ENCODE measurements at places on chromosomes 1 and 21. TPM values are rescaled to one million over a fixed set of nuclear protein-coding genes. Genes with fewer than 3 reads are reported as not detected.
A peak's percentile ranks its signal among the peaks of the same experiment; 100 is the strongest.

ATP1A4 gene
- not detected for total RNA-seq

- peak; percentile 32 for DNase-seq
Observed at GRCh38 chr1:103108376-103109150, at the start of gene COL11A1. Gene COL11A1, minus strand, starts transcription at chr1:103108522. Its CDS starts 344 bp downstream, at chr1:103108178.

DNA sequence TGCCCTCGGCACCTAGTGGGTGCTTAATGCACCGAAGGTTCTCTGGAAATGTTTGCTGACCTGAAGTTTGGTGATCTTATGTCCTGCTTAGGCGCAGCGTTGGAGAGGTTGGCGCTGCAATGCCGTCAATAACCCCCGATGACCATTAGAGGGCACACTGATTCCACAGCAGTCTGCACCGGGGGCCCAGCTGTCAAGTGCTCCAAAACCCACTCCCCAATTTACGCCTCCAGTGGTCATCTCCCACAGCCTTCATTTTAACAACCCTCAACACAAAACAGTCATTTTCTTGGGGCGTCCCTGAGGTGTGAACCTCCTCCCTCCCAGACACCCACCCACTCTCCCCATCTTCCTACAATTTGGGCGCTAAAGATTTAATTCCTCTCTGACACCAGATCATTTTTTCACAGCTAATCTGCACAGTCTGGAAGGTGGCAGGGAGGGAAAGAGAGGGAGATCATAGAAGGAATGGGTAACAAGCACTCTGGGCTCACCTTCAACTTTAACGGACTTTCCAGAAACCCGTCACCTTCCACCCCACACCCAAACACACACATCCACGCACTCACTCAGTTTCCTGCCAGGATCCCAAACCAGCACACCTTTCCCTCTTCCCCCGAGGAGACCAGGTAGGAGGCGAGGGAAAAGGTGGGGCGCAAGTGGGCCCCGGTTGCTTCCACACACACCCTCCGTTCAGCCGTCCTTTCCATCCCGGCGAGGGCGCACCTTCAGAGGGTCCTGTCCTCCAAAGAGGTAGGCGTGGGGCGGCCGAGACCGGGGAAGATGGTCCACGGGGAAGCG is 570 bp upstream of the NPR1 start:
- peak; percentile 57 for DNase-seq

- DNase-seq: no peak
Observed at GRCh38 chr1:109273570-109274288, 9.2 kb downstream of the PSRC1 start.

DNA sequence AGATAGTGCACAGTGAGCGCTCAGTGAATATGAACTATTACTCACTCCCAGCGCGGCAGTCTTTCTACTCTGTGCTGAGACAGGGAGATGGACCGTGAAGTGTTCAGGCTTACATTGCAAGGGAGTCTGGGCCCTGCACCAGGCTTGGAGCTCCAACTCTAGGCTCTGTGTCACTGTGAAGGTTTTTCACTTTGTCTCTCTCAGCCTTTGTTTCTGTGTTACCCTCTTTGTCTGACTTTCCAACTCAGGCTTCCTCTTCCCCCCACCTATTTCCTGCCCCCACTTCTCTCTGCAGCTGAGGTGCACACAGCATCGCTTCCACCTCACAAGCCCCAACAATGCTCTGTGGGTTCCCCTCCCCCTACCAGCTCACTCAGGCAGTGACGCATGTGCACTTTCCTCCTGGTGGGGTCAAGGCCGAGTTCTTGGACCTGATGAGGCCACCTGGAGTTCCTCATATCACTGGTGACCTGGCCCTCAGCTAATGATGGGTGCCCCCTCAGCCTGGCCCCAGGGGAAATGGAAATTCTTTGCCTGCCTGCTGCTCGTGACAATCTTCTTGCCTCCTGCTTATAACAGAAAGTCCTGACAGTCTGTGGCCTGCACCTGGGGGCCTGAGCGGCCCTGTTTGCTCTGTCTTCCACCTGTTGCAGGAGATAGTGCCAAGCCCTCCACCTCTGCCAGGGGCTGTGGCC is 1.1 kb upstream of the LCK start:
- DNase-seq: no peak

DNA sequence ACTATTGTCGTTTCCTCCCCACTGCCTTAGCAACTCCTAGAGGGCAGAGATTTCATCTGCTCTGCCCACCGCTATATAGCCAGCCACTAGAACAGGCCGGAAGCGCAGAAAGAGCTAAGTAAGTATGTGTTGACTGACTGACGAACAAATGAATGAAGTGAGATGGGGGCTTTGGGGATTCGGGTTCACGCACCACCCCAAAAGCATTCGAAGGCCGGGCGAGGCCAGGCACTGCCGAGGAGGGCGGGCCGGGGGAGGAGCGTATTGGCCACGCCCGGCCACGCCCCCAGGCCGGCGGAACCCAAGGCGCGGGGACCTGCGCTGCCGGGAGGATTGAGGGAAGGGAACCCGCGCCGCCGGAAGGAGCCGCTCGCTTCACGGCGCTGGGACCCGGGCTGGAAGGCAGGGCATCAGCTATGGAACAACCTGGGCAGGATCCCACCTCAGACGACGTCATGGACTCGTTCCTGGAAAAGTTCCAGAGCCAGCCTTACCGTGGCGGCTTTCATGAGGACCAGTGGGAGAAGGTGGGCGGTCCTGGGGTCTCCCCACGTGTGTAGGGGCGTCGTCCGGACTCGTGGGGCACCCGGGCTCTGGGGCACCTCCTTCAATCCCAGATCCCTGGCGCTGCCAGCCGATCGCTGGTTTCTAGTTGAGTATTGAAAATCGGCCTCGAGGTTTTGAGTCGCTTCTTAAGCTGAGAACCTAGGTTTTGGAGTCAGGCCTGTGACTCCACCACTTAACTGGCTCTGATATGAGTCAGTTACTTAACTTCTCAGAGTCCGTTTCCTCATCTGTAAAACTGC is at the start of gene TTC4:
TSS of gene TTC4 (plus strand) at position 369 of the 806 bp plus-strand sequence. CDS start at position 417, 48 bp downstream.
- DNase-seq: peak; percentile 86

DNA sequence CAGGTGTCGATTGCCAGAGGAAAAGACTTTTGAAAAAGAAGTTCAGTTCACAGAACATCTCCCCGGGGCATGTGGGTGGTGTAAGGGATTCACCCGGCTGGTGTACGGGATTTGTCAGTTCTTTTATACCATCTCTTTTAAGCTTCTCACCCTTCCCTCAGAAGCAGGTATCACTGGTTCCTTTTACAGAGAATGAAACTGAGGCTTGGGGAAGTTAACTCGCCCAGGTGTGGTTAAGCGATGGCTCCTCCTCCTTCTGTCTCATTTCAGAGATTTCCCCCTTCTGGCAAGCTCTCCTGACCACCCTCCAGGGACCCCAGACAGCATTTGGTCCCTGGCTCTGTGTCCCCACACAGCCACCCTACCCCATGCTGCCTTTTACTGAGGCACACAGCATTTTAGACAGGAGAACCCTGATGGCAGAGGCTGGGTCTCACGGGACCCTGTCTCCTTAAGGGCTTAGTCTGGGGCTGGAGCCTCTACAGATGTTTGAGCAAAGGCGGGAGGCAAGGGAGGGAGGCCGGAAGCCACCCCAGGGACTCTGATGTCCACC is 2.8 kb upstream of the ECE1 start:
- no peak for DNase-seq

SYCP1 gene
- not detected for total RNA-seq

GRCh38 chr1:244057474-244058385 is 6.6 kb downstream of the ZBTB18 start:
- DNase-seq: no peak

NR0B2 gene
- 1.2 TPM for total RNA-seq

GRCh38 chr1:65316233-65316632 is 6.9 kb downstream of the DNAJC6 start:
- no peak for DNase-seq

DNA sequence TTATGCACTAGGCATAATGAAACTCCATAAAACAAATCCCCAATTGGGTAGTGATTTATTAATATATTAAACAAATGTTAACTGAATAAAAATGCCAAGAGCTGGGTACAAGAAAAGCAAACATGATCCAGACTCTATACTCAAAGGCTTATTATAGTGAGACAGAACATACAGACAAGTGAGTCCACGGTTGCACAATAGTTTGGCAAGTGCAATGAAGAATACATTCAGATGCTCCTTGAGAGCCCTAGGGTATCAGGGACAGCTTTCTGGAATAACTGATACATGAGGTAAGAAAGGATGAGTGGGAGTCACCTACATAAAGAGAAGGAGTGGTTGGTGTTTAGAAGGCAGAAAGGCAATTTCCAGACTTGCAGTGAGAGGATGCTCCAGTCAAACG is 85.1 kb downstream of the VAV3 start:
- DNase-seq: no peak

MAP3K21 gene
- 6.0 TPM for total RNA-seq

- no peak for DNase-seq
Observed at GRCh38 chr1:208251015-208251414, 6.8 kb upstream of the PLXNA2 start.

DNA sequence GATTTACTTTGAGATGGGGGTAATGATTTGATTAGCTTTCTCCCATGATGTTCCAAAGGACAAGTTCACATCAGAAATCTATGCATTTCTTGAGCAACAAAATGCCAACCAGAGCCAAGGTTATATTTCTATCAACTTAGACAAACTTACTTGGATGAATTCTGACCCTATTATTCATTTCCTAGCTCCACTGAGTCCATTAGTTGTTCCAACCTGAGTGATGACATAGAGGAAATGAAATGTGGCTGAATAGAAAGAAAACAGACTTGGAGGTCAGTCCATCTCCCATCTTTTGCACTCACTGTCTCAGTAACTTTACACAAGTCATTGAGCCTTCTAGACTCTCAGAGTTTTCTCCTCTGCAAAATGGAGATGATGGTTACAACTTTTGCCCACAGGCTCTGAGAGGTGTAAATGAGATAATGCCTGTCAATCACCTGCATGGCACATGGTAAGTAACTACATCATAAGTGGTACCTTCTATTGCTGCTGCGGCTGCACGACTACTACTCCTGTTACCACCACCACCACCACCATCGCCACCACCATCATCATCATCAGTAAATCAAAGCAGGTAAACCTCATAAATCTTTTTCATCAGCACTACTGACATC is 98.2 kb downstream of the PTPN14 start:
- DNase-seq: no peak

GRCh38 chr1:107529511-107530149 is 388.8 kb downstream of the NTNG1 start:
- peak; percentile 65 for DNase-seq

DNA sequence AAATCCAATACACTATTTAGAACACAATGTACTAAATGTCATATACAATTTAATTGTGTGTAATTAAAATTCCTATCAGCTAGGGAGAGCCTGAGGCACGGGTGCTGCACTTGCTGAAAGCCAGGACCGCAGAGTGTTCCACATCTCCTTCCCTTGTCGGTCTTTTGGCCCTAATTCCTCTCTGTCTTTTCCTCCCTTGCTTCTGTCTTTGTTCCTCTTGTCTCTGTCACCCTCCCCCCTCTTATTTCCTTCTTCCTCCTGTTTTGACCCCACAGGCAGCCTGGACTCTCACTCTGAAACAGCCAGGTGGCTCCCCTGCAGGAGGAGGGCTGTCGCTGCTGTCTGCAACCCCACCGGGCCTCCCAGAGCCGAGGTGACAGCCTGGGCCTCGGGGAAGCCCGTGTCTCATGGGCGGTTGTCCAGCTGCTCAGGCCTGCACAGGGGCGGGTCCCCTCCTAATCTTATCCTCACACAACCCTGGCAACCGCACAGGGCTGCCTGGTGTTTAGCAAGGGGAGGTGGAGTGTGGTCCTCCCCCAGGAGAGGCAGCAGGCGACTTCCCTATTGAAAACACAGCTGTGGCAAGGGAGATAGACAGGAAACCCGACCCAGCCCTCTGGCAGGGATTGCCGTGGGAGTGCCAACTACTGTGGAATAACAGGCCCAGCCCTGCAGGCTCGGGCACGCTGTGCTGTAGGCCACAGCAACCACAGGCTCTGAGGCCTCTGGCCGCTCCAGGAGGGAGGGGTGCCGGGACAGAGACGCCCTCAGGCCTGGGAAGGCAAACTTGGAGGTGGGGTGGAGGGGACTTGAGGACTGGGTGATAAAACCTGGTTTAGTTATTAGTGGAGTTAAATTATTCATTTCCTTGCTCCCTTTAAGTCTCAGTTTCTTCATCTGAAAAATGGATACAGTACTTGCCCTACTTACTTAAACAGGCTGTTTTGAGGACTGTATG is 68.8 kb upstream of the WDR26 start:
- DNase-seq: peak; percentile 89

NKAIN1 gene
- total RNA-seq: not detected

DNA sequence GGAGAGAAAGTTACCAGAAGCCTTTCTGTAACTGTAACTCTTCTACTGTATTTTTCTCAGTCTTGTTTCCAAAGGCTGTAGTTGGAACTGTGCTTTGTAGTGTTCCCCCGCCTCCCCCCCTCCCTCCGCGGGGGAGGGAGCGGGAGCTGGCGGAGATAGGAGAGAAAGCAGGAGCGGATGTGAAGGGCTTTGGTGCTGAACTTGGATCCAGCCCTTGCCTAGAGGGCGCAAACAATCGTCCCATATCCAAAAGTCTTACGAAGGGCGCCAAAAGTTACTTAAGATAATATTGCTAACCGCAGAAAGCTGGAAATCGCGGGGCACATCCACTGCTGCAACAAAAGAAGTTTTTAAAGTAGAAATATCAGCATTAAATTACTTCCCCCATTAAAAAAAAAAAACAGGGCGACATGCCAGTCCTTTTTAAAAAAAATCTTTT is 2.4 kb upstream of the NFIA start:
- DNase-seq: peak; percentile 90

All from left lung (tissue), 14 donors.